Thoracic aorta endothelial cell (primary cell): ENCODE measurements at places on chromosomes 6 and 20. TPM values are rescaled to one million over a fixed set of nuclear protein-coding genes. Genes with fewer than 3 reads are reported as not detected.

Gene PLA2G7
- 0.50 TPM in 1 of 2 replicates, not detected in the other for total RNA-seq

Gene L3MBTL1
- total RNA-seq, result 6.9 and 7.5 TPM in 2 replicates

Gene HLA-G
- not detected in 2 replicates for total RNA-seq

Gene TRIM31
- total RNA-seq, result not detected in 2 replicates

Gene DOP1A
- total RNA-seq, result 40.8 and 48.3 TPM in 2 replicates

Gene FIG4
- total RNA-seq, result 18.1 and 18.6 TPM in 2 replicates

Gene ANGPT4
- total RNA-seq, result not detected in 2 replicates

Gene GABRR1
- not detected in 2 replicates for total RNA-seq

Gene HLA-DQB1
- total RNA-seq, result not detected in 2 replicates

Gene ARMH2
- not detected in 2 replicates for total RNA-seq

Gene APOM
- 0.29 TPM in 1 of 2 replicates, not detected in the other for total RNA-seq

Gene DNPH1
- 30.5 and 51.6 TPM in 2 replicates for total RNA-seq

Gene PLCB4
- 1.5 and 3.5 TPM in 2 replicates for total RNA-seq

Gene SCUBE3
- 0.40 and 0.72 TPM in 2 replicates for total RNA-seq

Gene DHX16
- 35.5 and 38.6 TPM in 2 replicates for total RNA-seq

Gene SLC17A3
- not detected in 2 replicates for total RNA-seq

Gene SAMD10
- 1.9 and 2.6 TPM in 2 replicates for total RNA-seq

Gene CAGE1
- total RNA-seq, result under 0.01 and 0.07 TPM in 2 replicates

Gene C2
- not detected in 2 replicates for total RNA-seq

Gene CALHM4
- 0.13 and 0.22 TPM in 2 replicates for total RNA-seq

Gene MOCS1
- total RNA-seq, result 10.5 and 15.7 TPM in 2 replicates

Gene NRSN1
- total RNA-seq, result not detected in 2 replicates

Gene CCM2L
- total RNA-seq, result 5.5 and 10.0 TPM in 2 replicates

Gene MAP7
- 0.72 and 0.93 TPM in 2 replicates for total RNA-seq

Gene PAK5
- not detected in 2 replicates for total RNA-seq

Gene SLC22A3
- 0.07 and 0.27 TPM in 2 replicates for total RNA-seq
